Heart right ventricle (tissue), 16 donors: ENCODE measurements at places on chromosomes 16 and 17. TPM values are rescaled to one million over a fixed set of nuclear protein-coding genes. Genes with fewer than 3 reads are reported as not detected.

DNA sequence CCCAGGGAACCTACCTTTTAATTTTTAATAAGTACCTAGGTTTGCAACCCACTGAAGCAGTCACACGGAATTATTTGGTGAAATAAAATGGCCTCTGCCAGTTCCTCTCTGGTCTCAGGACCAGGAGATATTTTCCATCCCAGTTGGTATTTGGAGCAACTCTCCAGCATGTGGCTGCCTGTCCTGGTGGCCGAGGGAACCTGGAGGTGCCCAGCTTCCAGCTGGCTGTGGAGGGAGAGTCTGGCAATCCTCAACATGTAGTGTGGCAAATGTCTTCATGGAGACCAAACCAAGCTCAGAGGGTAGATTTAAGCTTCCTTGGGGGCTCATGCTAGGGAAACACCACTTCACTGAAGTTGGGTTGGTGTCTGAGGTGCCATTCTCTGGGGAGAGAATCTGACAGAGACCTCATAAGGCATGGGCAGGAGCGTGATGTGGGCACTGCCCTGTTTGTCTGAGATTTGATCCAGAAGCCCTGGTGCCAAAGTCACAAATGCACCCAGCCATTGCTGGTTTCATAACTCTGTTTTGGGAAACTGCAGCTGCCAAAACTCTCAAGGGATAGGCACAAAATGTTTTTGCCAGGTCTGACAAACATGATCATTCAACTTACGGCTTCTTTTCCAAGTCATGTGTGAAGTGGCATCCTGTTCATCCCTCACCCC lies 2.8 kb downstream of the MT1X start:
- no peak for DNase-seq

DNA sequence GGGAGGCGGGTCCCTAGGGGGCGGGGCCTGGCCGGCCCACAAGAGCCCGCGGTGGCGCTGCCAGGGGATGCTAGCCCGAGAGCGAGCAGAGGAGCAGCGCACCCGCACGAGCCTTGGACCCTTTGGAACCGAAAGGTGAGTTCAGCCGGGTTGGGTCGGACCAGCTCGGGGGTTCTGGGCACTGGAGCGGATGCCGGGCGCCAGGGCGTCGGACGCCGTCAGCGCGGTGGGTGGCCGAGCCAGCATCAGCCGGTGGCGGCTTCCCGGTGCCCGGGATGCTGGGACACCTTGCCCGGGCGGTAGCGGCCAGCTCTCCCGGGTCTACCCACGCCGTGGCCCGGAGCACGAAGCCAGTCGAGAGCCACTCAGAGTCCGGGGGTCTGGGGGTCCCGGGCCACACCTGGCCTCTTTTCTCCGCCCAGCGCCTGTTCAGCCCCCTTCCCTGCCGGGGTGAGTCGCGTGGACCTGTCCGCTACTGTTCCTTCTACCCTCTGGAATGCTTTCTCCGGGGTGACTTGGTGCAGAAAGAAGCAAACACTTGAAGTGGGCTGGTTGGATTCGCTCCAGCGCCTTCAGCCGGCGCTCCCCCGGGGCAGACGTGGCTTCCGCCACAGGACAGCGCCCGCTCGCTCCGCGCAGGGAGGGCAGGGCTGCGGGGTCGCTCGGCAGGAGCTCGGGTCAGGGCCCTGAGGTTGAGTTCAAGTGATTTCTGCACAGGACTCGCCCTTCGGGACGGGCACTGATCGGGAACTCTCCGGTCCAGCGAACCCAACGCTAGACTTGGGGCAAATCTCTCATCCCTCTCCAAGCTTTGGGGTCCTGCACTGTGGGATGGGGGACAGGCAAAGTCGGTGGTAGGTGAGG lies at the start of gene SCNN1G:
Gene SCNN1G (plus strand): TSS at position 67 of the 864 bp plus-strand sequence. CDS start 3,527 bp downstream, outside the sequence.
- no peak for DNase-seq

DNA sequence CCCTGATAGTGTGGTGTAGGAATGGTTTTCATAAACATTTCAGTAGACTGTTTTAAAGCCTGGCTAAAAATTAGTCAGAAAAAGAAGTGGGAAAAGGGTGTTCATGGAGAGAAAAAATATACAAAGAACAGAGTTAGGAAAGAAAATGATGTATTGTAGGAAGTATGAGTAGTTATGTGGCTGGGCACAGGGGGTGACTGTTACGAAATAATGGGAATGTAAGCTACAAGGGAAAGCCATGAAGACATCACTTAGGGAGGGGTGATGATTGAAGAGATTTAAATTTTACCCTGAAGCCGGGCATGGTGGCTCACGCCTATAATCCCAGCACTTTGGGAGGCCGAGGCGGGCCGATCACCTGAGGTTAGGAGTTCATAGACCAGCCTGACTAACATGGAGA lies 55.3 kb downstream of the NUP88 start:
- DNase-seq, result no peak

DNA sequence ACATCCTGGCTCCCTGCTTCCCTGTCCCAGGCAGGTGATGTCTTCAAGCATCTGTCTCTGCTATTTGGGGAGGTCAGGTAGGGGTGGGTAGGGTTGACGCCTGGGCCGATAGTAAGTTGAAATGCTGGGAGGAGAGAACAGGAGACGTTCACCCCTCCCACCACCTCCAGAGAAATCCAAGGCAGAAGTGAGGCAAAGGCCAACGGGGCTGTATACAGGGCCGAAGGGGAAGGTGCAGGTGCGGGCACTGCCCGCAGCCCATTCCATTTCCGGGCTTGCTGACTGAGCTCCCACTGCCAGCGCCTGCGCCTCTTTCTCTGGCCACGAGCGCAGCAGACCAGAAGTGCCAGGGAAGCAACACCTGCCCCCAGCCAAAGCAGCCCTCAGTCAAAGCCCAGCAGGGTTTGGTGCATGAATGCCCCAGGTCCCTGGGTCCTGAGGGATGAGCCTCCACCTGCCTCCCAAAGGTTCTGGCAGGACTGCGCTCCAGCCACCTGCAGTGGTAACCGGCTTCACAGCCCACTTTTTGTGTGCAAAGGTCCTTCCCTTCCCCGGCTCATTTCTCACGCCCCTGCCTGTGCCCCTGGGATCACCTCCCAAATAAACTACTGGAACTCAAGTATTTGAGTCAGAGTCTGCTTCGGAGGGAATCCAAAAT lies 127.6 kb upstream of the TNRC6C start:
- no peak for DNase-seq

Gene SLFN13
- total RNA-seq, result 4.0 TPM
